CD4-positive, alpha-beta T cell treated with Interleukin-10 for 1 hour (primary cell): ENCODE measurements at places on chromosomes 1 and 21.

- peak; percentile 60 for DNase-seq
Measured at GRCh38 chr1:48498096-48498791, 26.2 kb upstream of the SPATA6 start.

GRCh38 chr1:37655274-37655673 lies 20.6 kb upstream of the RSPO1 start:
- no peak for DNase-seq

DNA sequence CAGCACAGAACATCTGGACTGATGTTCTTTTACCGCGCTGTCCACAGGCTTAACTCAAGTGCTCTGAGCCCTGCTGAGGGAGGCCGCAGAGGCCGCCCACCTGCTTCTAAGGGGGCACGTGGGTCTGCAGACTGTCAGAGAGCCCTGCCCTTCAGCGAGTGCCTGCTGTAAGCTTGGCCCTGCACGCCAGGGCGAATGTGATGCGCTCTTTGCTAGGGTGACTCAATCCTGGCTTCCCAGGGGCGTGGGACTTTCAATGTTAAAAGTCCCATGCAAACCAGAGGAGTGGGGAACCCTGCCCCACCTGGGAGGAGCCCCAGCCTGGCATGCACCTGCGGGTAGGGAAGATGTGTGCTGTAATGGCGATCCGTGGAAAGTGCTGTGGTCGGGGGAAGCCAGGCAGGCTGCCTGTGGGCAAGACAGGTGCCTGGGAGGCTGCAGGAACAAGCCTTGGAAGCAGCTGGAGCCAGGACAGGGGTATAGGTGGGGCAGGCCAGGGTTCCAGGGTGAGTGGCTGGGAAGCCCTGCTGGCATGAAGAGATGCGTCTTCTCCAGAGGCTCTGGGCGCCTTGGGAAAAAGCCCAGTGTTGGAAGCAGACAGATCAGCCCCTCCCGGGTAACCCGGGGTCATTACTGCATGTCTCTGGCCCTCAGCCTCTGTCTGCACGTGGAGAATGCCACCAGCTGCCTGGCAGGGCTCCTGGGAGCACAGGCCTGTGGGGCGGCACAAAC lies 594 bp upstream of the PANK4 start:
- no peak for DNase-seq

DNA sequence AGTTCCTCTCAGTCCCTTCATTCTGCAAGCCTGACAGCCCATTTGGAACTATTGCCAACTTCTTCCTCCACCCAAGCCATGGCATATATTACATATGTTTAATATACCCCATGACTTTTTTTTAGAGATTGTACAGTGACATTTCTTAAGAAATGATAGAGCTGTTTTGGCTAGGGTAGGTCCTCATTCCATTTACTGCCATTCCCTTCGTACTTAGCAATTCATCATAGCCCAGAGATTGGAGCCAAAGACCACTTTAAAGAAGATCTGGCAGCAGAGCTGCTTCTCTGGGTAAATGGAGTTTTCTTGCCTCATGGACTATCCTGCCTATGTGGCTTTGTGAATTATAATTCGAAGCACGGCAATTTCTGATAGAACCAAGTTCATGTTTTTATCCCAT lies 93.4 kb downstream of the ST3GAL3 start:
- no peak for DNase-seq

DNA sequence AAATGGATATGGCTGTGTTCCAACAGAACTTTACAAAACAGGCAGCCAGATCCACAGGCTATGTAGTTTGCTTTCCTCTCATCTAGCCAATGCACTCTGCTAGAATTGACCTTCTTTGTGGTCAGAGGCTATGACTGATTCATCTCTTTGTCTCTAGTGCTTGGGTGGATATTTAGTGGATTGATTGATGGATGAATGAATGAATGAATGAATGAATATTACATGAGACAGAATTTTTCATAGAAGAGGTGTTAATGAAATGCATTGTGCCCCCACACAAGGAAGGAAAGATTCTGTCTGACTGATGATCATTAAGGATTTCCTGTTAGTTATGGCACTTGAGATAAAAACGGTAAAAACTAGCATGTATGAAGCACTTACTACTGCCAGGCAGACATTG lies 50.5 kb upstream of the ZYG11A start:
- no peak for DNase-seq

DNA sequence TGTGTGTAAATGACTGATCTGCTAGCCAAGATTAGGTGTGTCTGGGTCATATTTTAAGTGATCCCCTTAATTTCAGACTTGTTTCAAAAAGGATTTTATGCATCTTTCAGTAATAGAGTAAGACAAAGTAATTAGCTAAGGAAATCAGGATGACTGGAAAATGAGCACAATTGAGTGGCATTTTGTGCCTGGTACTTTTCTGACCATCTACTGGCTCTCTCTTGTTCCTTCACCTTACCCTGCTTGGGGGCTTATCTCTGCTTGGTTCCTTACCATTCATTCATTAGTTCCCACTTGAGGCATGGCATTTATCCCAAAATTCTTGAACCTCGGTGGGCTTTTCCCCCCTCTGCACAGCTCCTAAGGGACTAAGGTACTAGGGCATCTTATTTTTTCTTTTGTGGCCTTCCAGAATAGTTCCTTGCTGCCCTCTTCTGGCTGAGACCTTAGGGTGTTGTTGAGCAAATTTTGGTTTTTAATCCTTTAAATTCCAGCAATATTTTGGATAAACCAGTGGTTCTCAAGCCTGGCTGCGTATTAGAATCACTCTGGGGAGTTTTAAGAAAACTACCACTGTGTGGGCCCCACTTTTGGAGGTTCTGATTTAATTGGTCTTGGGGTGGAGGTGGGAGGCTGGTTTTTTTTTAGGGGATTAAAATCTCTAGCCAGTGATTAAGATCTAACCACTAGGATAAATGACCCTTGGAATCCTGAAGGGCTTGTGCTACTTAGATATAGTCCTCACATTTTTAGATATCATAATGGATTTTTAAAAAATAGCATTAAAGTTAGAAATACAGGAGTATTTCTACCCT lies 50.8 kb downstream of the HS2ST1 start:
- DNase-seq, result peak; percentile 32

GRCh38 chr1:58922302-58923089 lies 138.6 kb upstream of the JUN start:
- DNase-seq, result peak; percentile 50

GRCh38 chr1:17149771-17150170 lies 30.5 kb upstream of the PADI2 start:
- no peak for DNase-seq

- no peak for DNase-seq
Measured at GRCh38 chr1:92924501-92924900, 36.8 kb downstream of the DIPK1A start.

GRCh38 chr1:116122955-116123757 lies 12.0 kb downstream of the MAB21L3 start:
- DNase-seq, result no peak

DNA sequence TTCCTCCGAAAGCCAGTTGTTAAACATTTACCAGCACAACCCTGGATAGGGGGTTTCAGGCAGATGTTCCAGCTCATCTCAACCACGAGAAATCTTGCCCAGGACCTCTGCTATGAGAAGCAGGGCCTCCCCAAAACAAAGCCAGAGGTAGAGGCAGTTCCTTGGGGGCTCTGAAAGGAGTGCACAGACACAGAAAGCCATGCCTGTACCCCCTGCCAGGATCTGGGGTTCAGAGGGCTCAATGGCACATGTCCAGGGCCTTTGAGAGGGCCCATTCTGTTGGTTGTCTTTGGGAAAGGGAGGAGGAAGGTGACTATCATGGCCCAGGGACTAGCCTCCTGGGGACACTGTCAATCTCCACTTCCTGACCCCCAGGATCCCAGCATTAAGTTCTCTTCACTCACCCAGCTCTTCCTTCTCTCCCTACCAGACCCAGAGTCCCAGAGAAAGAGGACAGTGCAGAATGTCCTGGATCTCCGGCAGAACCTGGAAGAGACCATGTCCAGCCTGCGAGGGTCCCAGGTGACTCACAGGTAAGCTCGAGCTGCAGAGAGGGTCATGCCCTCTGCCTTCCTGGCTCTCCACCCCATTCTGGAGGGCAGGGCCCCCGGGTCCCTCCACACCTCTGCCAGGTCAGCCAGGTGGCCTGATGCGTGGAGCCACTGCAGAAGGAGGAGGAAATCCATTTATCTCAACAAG lies 116.4 kb upstream of the IPO9 start:
- DNase-seq, result no peak

- DNase-seq, result no peak
Measured at GRCh38 chr1:173407846-173408245, 69.3 kb upstream of the PRDX6 start.

- DNase-seq, result no peak
Measured at GRCh38 chr1:69401879-69402278, 165.8 kb upstream of the LRRC7 start.

DNA sequence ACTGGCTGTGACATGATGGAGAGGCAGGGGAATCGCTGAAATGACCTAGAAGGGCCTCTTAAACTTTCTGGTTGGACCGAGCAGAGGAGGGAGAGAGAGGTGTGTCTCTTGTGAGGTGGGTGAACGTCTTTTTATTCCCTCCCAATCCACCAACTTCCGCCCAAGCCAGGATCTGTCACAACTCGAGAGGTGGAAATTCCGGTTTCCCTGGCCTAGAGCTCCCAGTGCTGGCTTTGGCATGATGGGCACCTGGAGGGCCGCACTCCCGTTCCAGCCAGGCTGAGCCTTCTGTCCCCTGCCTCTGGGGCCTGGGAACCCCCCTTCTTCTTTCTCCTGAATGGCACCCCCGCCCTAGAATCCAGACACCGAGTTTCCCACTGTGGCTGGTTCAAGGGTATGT lies at the start of gene SEMA4A:
SEMA4A (plus strand) TSS at position 224 of the 400 bp plus-strand sequence. CDS start 994 bp downstream, outside the sequence.
- DNase-seq, result no peak
